ENCODE measurements at places on chromosomes 2 and 18.

DNA sequence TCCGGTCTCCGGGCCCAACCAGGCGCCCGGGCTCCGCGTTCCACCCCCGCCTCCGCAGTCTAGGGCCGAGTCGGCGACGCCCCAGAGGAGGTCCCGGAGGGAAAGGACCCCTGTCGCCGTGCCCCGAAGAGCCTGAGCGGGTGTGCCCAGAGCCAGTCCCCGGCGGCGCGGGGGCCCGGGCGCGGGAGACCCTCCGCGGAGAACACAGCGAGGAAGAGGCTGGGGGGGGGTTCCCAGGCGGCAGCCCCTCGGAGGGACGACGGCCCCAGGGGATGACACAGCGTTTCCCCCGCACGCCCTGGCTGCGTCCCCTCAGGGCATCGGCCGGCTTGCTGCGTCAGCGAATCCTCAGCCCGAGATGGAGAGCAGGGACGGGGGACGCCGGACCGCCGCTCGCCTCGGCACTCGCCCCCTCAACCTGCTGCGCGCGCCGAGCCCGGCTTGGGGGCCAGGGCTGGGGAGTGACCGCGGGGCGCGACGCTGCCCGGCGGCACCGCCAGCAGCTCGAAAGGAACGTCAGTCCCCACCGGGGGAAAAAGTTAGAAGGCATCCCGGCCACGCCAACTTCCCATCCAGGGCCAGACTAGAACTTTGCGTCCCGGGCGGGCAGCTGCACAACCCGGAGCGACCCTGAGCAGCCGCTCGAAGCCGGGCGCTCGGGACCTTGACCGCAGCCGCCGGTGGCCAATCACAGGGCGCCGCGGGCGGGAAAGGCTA lies 711 bp downstream of the SFXN5 start:
- DNase-seq = no peak

GRCh38 chr2:241047253-241048010 lies 49.0 kb downstream of the SNED1 start:
- DNase-seq = no peak

DNA sequence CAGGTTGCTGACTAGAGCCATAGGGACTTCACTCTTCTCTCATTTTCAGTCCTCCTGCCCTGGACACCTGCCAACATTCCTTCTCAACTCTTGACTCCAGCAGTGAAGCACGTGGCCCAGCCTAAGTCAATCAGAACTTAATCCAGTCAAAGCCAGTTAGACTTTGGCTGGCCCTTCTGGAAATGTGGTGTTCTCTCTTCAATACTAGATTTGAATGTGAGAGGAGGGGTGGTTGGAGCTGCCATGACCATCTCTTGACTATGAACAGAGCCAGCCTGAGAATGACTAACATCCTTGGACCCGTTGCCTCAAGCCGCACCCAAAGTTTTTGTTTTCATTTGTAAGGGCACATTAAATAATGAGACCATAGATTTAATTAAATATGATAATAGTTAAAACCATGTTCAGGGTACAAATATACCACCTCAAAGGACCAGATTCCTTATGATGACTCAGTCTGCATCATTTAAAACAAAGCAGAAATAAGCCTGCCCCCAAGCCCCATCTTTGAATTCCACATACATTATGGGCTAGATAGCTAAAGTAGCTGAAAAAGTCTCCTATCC lies 49.7 kb upstream of the RASGRP3 start:
- DNase-seq = no peak

DNA sequence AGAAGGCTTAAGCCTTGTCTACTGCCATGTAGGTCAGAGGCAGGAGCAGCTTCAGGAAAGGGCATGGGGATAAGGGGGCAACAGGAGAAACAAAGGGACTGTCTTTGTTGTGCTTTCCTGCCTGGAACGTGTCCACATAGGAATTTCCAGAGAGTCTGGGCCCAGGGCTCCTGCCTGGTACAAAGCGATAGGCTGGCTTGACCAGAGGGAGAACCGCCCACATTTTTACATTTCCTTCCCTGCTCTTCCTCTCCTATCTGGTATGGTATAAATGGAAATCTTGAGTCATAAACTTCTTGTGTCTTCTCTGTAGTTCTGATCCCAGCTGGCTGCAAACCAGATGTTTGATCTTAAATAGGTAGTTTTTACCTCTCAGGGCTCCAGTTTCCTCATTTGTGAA lies 414.8 kb downstream of the HRH4 start:
- DNase-seq = no peak

GRCh38 chr2:45272549-45273265 lies 263.5 kb upstream of the SIX2 start:
- DNase-seq = no peak

DNA sequence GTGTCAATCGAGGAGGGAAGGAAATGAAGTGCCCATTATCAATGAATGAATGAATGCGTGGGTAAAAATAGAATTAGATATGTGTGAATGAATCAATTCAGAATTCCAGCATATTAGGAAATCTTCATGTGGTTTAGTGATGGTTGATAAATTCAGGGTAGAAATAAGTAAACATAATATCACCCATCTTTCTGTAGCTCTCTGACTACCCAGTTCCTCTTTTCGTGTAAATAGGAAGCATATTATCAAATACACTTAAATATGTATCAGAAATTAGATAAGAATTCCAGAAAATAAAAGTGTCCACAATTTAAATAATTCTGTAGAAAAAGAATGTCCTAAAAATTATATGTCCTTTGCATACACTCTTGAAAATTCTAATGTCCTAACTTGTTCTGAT lies 552.9 kb upstream of the LRATD1 start:
- no peak for DNase-seq

DNA sequence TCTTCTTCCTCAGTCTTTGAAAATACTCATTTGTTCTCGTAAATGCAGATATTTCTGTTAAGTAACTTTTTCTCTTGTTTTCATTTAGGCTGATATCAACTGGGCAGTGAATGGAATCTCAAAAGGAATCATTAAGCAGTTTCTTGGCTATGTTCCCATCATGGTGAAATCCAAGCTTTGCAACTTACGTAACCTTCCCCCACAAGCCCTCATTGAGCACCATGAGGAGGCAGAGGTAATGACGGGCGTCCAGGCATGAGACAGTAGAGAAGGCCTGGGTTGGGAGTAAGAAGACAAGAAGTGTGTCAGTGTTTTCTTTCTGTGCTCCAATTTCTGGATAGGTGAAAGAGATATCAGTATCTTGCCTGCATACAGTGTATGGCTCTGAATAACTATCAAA lies 5.1 kb downstream of the POLR1B start:
- no peak for DNase-seq

- no peak for DNase-seq
Measured at GRCh38 chr2:2773692-2774091, 442.6 kb upstream of the MYT1L start.

DNA sequence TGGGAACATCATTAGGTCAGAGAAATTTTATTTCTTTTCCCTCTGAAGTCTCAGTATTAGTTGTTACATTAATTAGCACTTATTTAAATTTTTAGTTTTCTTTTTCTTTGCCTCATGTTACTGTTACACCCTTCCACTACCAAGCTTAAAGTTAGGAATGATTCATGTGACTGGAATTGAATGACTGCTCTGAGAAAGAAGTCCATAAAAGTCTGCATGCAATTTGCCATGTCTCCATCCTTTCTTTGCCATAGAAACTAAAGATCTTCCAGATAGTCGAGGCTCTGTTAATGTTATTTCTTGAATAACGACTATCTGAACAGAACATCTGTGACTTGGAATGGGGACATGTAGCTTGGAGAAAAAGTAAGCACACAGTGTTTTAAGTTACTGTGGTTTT lies 1269.8 kb upstream of the PIK3C3 start:
- no peak for DNase-seq

DNA sequence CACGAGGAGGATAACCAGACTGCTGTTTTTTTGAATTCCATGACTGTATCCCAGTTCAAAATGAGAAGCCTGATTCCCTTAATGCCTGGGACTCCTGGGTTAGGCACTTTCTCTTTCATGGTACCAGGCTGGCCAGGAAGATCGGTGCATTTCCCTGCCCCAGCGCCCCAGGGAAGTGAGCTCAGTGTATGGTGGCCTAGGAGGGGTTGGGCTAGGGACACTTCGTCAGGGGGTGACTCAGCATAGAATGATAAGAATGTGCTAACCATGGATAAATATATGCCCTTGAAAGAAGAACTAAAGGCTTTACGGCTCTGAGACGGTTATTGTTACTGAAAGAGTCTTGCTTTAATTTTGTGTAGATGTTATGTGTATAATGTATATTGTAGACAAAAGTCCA lies 27.5 kb upstream of the FAM237A start:
- no peak for DNase-seq

DNA sequence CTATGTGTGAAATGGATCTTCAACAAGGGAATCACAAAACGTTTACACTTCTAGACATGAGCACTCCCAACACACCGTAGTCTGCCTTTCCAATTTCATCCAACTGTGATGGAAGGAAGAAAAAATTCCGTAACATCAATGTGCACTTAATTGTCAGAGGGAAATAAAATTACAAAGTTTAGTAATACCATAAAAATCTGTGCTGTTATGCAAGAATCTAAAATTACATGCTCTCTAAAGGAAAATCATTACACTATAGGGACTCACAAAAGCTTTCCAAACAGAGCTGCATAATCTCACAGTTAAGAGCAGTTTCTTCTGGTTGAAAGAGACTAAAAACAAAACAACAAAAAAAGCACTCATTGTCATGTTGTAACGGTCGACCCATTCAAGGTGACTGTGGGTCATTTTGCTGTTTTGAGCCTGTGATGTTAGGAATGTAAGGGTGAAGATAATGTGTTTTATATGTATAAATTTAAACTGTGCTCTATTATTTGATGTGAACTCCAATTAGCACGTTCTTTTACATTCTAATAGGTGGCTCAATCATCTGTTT lies 698.0 kb downstream of the TDRD15 start:
- DNase-seq = no peak

- no peak for DNase-seq
Measured at GRCh38 chr2:223083402-223084070, 31.5 kb downstream of the KCNE4 start.
